ENCODE measurements at places on chromosomes 5 and 9.

- peak; percentile 51 for DNase-seq
These were observed 16.0 kb downstream of the TRAF2 start for GRCh38 chr9:136902259-136902821.

DNA sequence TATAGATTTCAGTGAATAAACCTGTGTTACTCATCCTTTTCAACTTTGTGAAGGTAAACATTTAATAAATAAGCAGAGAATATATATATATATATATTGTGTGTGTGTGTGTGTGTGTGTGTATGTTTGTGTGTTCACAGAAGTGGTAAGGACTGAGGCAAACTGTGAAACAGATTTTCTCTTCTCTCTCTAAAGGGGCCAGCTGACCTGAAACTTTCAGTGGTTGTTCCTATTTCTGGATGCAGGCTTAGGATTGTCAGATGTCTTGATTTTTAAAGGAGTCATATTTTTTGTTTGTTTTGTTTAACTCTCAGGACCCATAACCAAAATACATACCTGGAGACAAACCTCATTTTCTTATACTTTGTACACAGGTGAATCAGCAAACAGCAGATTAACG, 714.9 kb upstream of the MEF2C start:
- no peak for DNase-seq

DNA sequence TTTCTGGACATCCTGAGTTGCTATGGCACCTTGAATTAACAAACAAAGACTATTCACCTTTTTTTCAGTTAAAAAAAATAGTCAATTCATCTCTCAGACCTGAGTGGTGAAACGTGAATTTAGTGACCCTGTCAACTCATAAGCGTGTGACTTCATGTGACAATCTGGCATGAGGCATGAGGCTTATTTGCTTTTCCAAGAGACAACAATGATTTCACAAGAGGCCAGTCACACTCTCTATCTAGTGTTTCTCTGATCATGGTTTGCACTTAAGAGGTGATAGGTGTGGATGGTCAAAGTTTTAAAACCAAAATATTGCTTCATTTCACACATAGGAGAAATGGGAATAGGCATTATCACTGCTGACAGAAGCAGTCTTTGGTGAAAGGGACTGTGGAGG, 559.6 kb upstream of the ACO1 start:
- DNase-seq = no peak

GRCh38 chr9:118529624-118530214, 825.5 kb downstream of the TLR4 start:
- no peak for DNase-seq

DNA sequence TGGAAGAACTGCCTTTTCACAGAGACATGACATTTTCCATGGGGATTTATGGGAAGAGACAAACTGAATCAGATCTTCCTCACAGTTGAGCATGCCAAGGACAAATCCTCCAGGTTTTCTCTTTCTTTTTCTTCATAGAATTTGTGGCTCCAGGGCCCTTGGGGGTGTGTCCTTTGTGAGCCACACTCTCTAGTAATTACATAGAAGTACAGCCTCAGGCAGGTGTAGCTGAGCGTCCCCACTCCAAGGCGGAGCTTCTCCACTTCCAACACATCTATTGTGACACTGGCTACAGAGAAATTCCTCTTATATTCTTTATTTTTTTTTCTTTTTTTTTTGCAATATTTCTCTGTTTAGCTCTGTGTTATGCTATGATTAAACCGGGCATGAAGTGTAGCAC, 420.5 kb upstream of the CD180 start:
- no peak for DNase-seq

DNA sequence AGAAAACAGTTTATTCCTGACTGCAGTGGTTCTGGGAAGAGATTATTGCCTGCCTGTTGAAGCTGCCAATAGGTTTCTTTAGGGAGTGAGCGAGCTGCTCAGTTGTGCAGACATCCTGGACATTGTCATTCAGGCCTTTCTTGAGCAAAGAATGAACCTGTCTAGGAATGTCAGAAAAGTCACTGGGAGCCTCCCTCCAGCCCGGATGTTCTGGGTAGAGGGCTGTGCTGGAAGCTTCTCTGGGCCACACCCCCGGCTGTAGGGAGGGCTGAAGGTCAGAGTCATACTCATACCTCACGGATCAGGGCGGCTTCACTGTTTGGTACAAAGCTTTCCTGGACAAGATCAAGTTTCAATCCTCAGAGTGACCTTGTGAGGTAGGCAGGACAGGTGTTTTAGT, 33.4 kb upstream of the TBC1D2 start:
- no peak for DNase-seq

DNA sequence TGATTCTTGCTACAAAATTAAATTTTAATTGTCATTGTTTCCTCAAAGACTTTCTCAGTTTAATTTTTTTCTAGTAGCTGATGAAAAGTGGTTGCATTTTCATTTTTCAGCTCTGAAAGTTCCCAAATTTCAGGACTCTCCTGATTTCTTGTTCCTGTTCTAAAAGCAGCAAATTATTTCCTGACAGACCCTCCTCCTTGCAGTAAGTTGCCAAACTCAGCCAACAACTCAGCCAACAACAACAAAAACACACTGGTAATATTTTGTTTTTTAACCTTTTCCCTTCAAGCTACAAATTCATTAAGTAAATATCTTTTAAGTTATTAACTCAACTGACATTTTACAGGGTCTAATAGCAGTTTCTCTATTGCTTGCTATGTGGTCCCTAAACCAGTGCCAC, 487.8 kb upstream of the NUDT12 start:
- DNase-seq = no peak

- DNase-seq = no peak
These were observed 139.9 kb downstream of the PALM2AKAP2 start for GRCh38 chr9:109919736-109920408.

DNA sequence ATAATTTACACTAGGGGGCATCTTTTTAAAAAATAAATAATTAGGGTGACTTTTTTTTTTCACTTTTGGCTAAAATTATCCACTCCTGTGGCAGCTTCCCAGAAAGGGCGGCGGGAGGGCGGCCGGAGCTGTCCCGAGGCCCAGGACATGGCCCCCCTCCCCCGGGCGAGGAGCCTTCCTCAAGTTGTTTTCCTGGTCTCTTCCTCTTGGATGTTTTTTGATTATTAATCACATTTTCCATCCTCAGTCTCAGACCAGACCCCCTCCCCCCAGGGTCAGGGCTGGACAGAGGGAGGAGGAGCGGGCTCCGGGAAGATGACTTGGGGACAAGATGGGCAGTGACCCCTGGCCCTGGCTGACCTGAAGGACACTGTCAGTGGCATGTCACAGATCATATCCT, 4.7 kb upstream of the CNTFR start:
- no peak for DNase-seq

GRCh38 chr5:124936626-124936933, 190.1 kb upstream of the ZNF608 start:
- no peak for DNase-seq

DNA sequence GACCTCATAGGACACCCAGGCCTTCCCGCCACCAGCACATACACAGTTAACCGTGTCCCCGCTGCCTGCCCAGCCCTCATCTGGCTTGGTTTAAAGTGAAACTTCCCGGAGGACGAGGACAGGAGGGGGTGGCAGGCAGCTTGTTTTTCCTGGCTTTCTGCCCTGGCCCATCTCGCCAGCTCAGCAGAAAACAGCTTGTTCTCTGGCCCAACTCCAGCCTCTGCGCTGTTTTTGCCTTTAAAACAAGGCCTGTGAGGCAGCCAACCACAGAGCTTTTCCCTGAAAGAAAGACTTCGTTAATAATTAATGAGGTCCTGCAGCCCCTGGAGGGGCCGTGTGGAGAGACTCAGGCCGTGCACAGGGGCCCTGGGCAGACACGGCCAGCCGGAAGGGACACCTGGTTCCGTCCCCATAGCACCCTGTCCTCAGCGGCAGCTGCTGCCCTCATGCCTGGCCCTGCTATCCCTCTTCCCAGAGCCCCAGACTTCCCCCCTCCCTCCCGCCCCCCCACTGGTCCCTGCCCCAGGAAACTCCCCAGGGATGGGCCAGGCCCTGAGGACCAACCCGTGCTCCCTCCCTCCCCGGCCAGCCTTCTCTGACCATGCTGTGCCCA, 108.7 kb downstream of the RXRA start:
- no peak for DNase-seq

DNA sequence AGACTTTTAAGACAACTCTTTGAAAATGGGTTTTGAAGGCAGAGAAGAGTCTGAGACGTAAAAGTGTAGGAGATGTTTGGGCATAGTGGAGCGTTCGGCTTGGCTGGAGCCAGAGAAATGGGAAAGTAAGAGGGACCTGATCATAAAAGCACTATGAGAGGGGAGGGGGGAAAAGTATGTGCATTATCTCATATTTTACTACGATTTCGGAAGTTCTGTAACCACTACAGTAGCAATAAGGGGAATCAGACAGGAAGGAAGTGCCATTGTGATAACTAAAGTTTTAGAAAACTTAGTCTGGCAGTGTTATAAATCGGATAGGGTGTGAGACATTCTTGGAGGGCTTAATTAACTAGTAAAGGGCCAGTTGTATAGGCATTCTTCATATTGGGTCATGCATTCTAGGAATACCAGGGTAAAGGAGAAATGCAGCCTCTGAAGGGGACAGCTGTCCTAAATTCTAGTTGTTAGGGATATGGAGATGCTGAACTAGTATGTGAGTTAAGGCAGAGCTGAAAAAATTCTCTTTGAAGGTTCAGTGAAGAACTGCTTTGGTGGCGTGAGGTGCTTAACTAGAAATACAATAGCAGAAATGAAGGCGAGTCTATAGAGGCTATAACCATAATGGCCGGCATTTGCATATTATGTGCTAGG, 83.8 kb upstream of the FREM1 start:
- DNase-seq = no peak

DNA sequence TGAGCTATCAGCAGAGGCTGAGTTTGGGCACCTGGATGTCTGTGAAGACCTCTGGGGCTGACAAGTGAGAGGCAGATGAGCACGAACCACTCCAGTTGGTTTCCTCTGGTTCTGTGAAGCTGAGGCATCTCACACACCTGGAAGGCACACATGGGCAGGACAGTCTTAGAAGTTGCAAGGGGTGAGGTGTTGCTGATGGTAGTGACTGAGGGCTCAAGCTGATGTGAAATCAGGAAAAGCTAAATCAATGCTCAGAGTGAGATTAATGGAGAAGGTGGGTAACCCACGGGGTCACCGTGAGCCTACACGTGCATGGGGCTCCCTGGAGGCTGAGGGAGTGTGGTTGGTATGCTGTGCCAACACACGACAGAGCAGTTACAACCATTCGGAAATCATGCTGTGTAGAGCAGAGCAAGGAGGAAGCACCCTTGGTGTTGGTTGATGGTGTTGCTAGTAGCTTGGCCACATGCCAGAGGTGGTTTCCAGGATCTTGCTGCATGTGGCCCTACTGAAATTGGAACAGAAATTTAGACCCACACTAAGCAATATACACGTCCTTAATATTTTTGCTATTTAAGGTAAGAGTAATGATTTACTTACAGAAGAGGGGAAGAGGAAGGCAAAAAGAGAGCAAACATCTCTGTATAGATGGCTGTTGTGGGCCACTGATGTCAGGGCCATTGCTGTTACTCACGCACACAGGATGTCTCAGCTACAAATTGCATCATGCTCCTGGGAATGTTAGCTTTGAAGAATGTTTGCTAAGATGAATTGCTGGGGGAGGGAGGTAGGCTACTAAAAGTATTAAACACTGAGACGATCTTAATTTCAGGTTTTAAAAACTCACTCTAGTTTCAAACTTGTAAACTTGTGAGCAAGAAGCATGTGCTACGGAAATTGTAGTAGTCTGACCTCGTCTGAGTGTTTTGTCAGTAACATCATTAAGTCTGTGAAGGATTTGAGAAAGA, 170.5 kb downstream of the ARHGEF28 start:
- DNase-seq = no peak

- no peak for DNase-seq
These were observed 8.9 kb downstream of the CDC42SE2 start for GRCh38 chr5:131272724-131273123.

- DNase-seq = no peak
These were observed 37.0 kb upstream of the CRB2 start for GRCh38 chr9:123318961-123319421.

DNA sequence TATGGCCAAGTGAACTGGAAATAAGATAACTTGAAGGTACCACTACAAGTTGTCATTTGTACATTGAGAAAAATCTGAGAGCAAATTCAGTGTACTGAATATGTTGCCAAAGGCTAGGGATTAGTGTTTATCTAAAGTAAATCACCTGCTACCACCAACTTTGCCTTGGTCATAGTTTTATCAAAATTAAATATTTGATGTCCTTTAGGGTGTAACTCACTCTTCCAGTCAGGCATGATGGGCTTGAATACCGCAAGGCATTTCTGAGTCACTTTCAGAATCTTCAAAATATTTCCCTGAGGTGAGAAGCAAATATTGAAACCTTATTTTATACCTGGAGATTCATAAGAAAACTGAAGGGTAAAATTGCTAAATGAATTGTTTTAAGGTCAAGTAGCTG, 1338.6 kb upstream of the ACO1 start:
- DNase-seq = no peak

GRCh38 chr9:103867886-103868285, 226.2 kb upstream of the SMC2 start:
- DNase-seq = no peak

DNA sequence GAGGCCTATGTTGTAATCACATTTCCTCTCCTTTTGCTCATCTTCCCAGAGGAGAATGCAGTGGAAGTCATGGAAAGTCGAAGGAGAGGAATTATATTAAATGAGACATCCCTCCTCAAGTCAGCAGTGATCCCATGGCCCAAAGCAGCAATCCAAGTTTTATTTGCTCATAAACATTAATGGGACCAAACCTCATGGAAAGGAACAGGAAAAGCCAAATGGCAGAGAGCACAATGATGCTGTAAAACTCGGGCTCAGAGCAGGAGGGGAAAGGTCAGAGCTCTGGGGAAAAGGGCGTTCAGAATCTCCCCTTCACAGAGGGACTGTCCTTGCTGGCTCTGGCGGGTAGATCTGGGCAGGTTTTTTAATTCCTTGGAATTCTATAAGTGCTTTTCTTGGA, 175.8 kb downstream of the C5orf15 start:
- DNase-seq = no peak

GRCh38 chr9:5025416-5025815, 40.3 kb downstream of the JAK2 start:
- DNase-seq = no peak

DNA sequence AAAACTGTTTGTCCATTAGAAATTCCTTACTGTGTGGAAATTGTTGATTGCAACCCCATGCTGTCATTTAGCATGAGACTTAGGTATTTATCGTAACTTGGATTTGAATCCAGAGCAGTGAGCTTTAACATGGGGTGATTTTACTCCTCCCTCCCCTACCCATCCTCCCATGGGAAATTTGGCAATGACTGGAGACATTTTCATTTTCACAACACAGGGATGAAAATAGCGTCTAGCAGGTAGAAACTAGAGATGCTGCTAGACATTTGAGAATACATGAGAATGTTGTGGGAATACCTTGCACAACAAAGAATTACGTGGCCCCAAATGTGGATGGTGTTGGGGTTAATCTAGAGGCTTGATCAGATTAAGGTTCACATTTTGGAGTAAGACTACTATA, 191.3 kb upstream of the MPDZ start:
- no peak for DNase-seq

GRCh38 chr5:59007460-59008063, 424.7 kb downstream of the RAB3C start:
- no peak for DNase-seq
